ENCODE measurements at places on chromosomes 7 and 10. TPM values are rescaled to one million over a fixed set of nuclear protein-coding genes. Genes with fewer than 3 reads are reported as not detected.

GRCh38 chr7:141262101-141263090 lies 188.5 kb downstream of the TMEM178B start:
- H3K4me1 ChIP-seq, result no peaks in the 10 kb centered on the region
- no peak for DNase-seq
- no peaks in the 10 kb centered on the region for H3K36me3 ChIP-seq
- no peak overlapping the region for H3K4me3 ChIP-seq
- H3K27me3 ChIP-seq, result 0 out of 3 replicates have a peak, but pooled peaks cover 3% of the 10 kb centered on the region

GRCh38 chr10:120177330-120177729 lies 279.7 kb upstream of the PLPP4 start:
- H3K27me3 ChIP-seq, result no peaks in the 10 kb centered on the region
- H3K27ac ChIP-seq, result no peak overlapping the region
- no peaks in the 10 kb centered on the region for H3K36me3 ChIP-seq
- H3K4me3 ChIP-seq, result no peak overlapping the region

- H3K4me1 ChIP-seq, result peaks cover 29% of the 10 kb centered on the region
- DNase-seq, result no peak
These were observed 135.4 kb downstream of the BAMBI start for GRCh38 chr10:28812384-28813372.

DNA sequence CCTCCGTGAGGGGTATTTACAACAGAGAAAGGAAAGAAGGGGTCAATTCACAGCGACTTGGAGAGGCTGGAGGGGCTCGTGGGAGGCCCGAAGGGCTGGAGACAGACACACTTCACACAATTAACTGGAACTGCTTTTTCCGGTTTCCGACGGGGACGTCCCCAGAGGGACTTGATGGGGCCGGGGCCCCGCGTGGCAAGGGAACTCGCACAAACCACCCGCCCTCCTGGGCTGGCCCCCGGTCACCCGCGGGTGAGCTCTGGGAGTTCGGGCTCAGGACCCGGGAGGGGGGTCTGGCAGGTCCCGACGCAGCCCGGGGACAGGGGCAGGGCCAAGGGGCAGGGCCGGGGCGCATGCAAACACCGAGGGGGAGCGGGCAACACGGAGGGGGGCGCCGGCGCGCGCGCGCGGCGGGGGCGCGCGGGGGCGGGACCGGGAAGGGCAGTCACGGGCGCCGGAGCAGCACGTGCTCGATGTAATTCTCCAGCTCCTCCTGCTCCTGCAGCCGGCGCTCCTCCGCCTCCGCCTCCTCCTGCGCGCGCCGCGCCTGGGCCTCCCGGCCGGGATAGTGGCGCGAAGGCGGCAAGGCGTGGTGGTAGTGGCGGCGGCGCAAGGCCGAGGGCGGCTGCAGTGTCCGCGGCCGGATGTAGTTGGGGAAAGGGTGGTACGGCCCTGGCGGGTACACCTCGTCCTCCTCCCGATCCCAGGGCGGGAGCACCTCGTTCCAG lies 2.7 kb downstream of the VGF start:
- no peak overlapping the region for H3K4me3 ChIP-seq
- peaks cover 7% of the 10 kb centered on the region for H3K36me3 ChIP-seq
- H3K27ac ChIP-seq, result no peak overlapping the region
- DNase-seq, result no peak
- H3K27me3 ChIP-seq, result no peaks in the 10 kb centered on the region

ZNF804B gene
- not detected for total RNA-seq

PNLIPRP1 gene
- total RNA-seq, result not detected

DNA sequence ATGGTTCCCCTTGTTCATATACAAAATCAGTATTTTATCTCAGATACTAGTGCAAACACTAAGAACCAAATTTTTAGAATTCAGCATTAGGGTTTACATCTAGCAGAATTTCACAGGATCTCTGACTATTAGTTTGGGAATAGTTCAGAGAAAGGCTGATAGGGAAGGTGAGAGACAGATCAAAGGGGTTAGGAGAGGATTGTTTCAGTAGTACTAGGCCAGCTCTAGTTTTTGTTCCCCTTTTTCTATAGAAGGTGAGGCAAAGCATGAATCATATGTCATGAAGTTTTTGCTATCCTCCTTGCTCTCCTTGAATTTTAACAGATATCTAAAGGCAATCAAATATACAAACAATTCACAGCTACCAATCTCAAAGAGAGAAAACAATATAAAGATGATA lies 26.1 kb upstream of the CTNNA3 start:
- no peaks in the 10 kb centered on the region for H3K36me3 ChIP-seq
- H3K4me1 ChIP-seq, result no peaks in the 10 kb centered on the region
- no peak overlapping the region for H3K4me3 ChIP-seq
- no peak overlapping the region for H3K27ac ChIP-seq
- no peak for DNase-seq
- H3K27me3 ChIP-seq, result no peaks in the 10 kb centered on the region

- H3K4me3 ChIP-seq, result no peak overlapping the region
- peaks cover 27% of the 10 kb centered on the region for H3K4me1 ChIP-seq
- DNase-seq, result peak; percentile 83
- peaks cover 3% of the 10 kb centered on the region for H3K36me3 ChIP-seq
These were observed 70.0 kb upstream of the ZMIZ2 start for GRCh38 chr7:44678471-44679179.

GRCh38 chr7:90674625-90675024 lies 78.5 kb downstream of the CDK14 start:
- H3K27me3 ChIP-seq, result no peaks in the 10 kb centered on the region
- no peaks in the 10 kb centered on the region for H3K4me1 ChIP-seq
- H3K36me3 ChIP-seq, result no peaks in the 10 kb centered on the region
- no peak overlapping the region for H3K27ac ChIP-seq

DNA sequence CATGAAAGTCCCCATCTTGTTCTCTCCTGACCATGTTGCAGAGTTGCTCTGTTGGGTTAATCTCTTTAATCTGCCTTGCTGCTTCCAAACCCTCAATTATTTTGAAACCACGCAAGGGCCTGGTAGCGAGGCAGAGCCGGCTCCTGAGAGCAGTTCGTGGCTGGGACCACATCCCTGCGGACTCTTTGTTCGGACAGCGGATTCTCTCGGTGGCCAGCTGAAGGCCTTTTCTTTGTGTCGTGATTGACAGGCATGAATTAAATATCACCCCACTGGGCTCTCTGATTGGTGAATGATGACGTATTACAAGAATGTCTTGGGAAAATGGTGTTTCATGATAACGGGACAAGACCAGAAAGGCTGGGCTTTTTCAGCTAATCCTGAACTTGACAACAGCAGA lies 66.9 kb upstream of the ARHGAP21 start:
- no peak overlapping the region for H3K4me3 ChIP-seq
- no peaks in the 10 kb centered on the region for H3K27me3 ChIP-seq
- H3K36me3 ChIP-seq, result no peaks in the 10 kb centered on the region
- DNase-seq, result no peak
- no peak overlapping the region for H3K27ac ChIP-seq

DNA sequence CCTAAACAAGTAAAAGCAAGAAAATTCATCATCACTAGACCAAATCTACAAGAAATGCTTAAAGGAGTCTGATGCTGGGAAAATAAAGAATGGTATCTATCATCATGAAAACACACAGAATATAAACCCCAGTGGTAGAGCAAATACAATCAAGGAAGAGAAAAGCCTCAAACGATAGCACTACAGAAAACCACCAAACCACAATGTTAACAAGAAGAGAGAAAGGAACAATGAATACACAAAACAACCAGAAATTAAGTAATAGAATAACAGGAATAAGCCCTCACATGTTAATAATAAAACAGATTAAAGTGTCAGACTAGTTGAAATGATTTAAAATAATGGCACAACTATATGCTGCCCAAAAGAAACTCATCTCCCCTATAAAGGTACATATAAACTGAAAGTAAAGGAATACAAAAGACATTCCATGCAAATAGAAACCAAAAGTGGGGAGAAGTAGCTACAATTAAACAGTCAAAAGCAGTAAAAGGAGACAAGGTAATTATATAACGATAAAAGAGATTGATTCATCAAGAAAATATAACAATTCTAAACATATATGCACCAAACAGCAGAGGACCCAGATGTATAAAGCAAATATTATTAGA lies 77.3 kb downstream of the JMJD1C start:
- H3K4me1 ChIP-seq, result no peaks in the 10 kb centered on the region
- no peak overlapping the region for H3K27ac ChIP-seq
- no peaks in the 10 kb centered on the region for H3K27me3 ChIP-seq
- no peaks in the 10 kb centered on the region for H3K36me3 ChIP-seq
- H3K4me3 ChIP-seq, result no peak overlapping the region
